ENCODE measurements at places on chromosomes 1 and 21. TPM values are rescaled to one million over a fixed set of nuclear protein-coding genes. Genes with fewer than 3 reads are reported as not detected.

DNA sequence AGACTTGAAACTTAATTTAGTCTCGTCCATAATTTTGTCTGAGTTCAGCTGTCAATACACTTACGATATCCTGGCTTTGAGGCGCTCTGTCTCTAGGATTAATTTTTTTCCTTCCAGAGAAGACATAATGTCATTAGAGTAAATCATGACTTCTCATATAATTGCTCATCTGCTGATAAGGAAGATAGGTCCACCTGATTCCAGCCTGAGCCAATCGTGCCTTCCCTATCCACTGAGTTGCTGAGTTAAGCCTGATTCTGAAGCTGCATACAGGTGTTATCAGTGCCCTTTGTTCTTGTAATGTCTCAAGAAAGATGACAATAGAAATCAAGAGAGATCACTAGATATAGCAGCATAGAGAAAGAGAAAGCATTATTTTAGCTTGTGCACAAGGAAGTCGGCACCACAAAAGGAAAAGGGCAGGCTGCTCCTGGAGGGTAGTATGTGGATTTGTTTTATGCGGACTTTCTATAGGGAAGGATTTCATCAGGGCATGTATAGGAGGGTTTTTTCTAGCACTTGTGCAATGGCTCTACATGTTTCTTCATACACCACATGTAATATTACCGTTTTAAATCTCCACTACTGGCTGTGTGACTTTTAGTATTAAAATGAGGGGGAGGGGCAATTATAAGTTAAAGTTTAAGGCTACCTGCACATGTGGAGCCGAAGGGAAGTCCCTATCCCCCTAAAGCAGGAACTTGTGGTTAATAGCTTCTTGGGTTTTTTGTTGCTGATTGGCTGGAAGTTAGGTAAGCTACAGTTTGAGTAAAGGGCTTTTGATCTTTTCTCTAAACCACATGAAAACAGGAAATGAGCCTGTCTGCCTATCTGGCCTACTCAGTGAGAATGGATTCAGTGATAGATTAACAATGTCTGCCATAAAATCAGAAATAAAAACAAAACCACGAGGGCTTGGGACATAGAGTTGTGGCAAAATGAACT is 133.4 kb downstream of the PLPPR5 start:
- peak overlapping the region; percentile 94 for H3K27ac ChIP-seq
- peaks cover 24% of the 10 kb centered on the region for H3K36me3 ChIP-seq
- no peaks in the 10 kb centered on the region for H3K27me3 ChIP-seq
- H3K4me1 ChIP-seq = peaks cover 21% of the 10 kb centered on the region
- peak; percentile 31 for DNase-seq

GRCh38 chr1:88052167-88052566 is 631.9 kb upstream of the PKN2 start:
- no peak overlapping the region for H3K27ac ChIP-seq
- H3K27me3 ChIP-seq = peaks cover 4% of the 10 kb centered on the region
- H3K36me3 ChIP-seq = no peaks in the 10 kb centered on the region
- H3K4me1 ChIP-seq = no peaks in the 10 kb centered on the region

Gene RAD54L
- 65.0 TPM for total RNA-seq

DNA sequence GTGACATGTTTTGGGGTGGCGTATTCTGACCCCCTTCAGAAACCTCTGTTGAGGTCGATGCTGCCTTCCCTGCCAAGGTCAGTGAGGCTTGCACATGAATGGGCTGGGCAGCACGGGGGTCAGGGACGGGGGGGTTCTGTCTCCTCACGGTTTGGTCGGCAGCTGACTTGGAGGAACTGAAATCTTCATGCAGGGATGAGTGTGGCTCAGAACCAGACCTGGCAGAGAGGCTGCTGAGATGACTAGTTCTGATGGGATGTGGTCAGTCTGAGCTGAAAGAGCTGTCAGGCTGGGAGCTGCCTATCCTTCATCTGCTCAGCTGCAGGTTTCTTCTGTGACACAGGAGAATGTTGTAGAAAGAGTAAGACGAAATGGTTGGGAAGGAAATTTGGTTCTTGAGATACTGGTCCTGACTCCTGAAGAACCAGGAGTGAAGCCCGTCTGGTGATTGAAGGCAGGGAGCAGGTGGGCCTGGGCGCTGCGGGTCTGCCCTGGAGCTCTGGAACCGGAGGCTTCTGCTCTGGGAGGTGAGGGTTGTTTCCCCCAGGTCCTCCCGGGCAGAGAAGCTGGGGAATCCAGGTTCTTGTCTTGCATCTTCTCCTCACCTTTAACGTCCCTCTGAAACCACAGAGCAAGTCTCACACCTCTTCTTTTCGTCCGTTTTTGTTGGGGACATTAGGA is 3.3 kb downstream of the SLX9 start:
- peaks cover 38% of the 10 kb centered on the region for H3K4me1 ChIP-seq
- H3K27me3 ChIP-seq = no peaks in the 10 kb centered on the region
- no peak overlapping the region for H3K27ac ChIP-seq
- H3K36me3 ChIP-seq = peaks cover 21% of the 10 kb centered on the region
- no peak for DNase-seq
- H3K4me3 ChIP-seq = no peak overlapping the region

Gene LMX1A
- not detected for total RNA-seq

All from activated CD4-positive, alpha-beta memory T cell treated with anti-CD3 and anti-CD28 coated beads for 36 hours (primary cell).